Aorta (tissue), 5 donors: ENCODE measurements at places on chromosomes 2 and 18.

- no peak overlapping the region for H3K27ac ChIP-seq
- no peaks in the 10 kb centered on the region for H3K4me1 ChIP-seq
- DNase-seq: no peak
- H3K4me3 ChIP-seq: no peak overlapping the region
Observed at GRCh38 chr18:63882333-63883141, 5.0 kb upstream of the SERPINB2 start.

DNA sequence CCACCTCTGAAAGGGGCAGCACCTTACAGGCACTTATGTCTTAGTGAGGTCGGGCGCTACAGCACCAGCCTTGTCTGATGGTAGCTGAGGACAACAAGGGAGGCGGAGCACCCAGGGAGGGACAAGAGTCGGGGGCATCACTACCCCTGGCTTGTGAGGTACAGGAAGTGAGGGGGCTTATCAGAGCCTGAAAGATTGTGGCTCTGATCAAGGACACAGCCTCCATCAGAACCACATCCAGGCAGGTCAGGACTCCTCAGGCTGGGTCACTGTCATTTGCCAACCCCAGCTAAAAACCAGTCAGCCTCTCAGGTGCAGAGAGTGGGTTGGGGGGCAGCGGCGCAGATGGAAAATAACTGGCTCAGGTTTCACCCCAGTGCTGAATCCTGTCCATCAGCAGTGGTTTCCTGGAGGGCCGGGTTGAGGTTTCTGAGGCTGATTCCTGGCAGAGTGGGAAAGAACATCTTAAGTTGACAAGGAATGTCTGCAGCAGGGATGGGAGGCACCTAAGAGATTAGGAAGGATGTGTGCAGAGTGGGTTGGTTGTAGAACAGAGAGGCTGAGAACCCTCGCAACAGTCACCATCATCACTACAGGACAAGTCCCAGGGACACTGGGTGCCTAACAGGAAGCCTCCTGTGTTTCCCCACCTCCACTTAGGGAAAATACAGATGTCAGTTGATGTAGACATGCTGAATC is 45.3 kb downstream of the FBLN7 start:
- H3K27ac ChIP-seq: no peak overlapping the region
- H3K36me3 ChIP-seq: no peaks in the 10 kb centered on the region
- H3K4me3 ChIP-seq: no peak overlapping the region
- DNase-seq: no peak

DNA sequence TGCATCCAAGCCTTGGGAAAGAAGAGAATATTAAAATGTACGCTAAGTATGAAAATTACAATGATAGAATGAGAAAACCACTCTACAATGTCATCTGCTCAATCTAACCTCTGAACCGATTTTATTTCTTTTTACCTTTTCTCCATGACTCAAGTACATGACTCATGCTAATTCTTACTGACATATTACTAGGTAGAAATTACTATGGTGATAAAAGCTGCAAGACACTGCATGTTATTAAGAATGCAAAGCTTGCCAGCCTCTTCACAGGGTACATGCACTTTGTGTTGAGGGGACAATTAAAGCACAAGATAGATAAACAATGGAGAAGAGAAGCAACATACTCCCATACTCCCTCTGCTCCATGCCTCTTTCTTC is 20.7 kb downstream of the SFT2D3 start:
- no peaks in the 10 kb centered on the region for H3K4me1 ChIP-seq
- no peak overlapping the region for H3K27ac ChIP-seq
- H3K36me3 ChIP-seq: peaks cover 5% of the 10 kb centered on the region
- H3K27me3 ChIP-seq: no peaks in the 10 kb centered on the region
- DNase-seq: no peak

- H3K27ac ChIP-seq: no peak overlapping the region
- no peaks in the 10 kb centered on the region for H3K27me3 ChIP-seq
- H3K4me3 ChIP-seq: no peak overlapping the region
Observed at GRCh38 chr2:60482222-60482621, 71.2 kb downstream of the BCL11A start.

GRCh38 chr2:65377556-65378192 is 54.7 kb downstream of the SPRED2 start:
- no peaks in the 10 kb centered on the region for H3K36me3 ChIP-seq
- no peak for DNase-seq
- no peak overlapping the region for H3K27ac ChIP-seq
- no peaks in the 10 kb centered on the region for H3K27me3 ChIP-seq
- no peak overlapping the region for H3K4me3 ChIP-seq

GRCh38 chr2:72665448-72665847 is 160.4 kb downstream of the EXOC6B start:
- no peaks in the 10 kb centered on the region for H3K4me1 ChIP-seq
- no peaks in the 10 kb centered on the region for H3K27me3 ChIP-seq
- no peak overlapping the region for H3K27ac ChIP-seq
- H3K4me3 ChIP-seq: no peak overlapping the region
- DNase-seq: no peak
- no peaks in the 10 kb centered on the region for H3K36me3 ChIP-seq

- no peak overlapping the region for H3K27ac ChIP-seq
- no peaks in the 10 kb centered on the region for H3K27me3 ChIP-seq
- H3K4me1 ChIP-seq: no peaks in the 10 kb centered on the region
- no peak for DNase-seq
- H3K4me3 ChIP-seq: no peak overlapping the region
Observed at GRCh38 chr2:178306352-178307073, 112.2 kb downstream of the OSBPL6 start.

- H3K36me3 ChIP-seq: no peaks in the 10 kb centered on the region
- no peak for DNase-seq
- no peak overlapping the region for H3K4me3 ChIP-seq
- H3K27ac ChIP-seq: no peak overlapping the region
Observed at GRCh38 chr2:65737452-65738011, 305.1 kb upstream of the SPRED2 start.

DNA sequence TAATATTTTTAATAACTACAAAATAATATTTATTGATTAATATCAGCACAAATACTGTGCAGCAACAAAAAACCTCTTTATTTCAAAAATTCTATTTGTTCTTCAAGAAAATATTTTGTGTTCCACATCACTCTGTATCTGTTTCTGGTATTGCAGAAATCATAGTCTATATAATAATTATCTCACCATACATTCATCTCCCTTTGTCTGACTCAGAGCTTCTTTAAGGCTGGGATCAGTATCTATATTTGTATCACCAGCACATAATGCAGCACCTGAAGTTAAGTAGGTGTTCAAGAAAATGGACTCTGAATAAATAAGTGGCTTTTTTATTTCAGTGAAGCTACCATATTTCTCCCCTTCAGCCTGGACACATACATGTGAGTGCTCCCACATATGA is 1.6 kb upstream of the MARCHF4 start:
- no peak overlapping the region for H3K27ac ChIP-seq
- DNase-seq: no peak
- H3K36me3 ChIP-seq: no peaks in the 10 kb centered on the region
- no peaks in the 10 kb centered on the region for H3K4me1 ChIP-seq
- no peak overlapping the region for H3K4me3 ChIP-seq

GRCh38 chr2:137021763-137022162 is 256.4 kb downstream of the THSD7B start:
- DNase-seq: no peak
- H3K27me3 ChIP-seq: no peaks in the 10 kb centered on the region
- H3K4me3 ChIP-seq: no peak overlapping the region
- H3K4me1 ChIP-seq: no peaks in the 10 kb centered on the region
- no peaks in the 10 kb centered on the region for H3K36me3 ChIP-seq

DNA sequence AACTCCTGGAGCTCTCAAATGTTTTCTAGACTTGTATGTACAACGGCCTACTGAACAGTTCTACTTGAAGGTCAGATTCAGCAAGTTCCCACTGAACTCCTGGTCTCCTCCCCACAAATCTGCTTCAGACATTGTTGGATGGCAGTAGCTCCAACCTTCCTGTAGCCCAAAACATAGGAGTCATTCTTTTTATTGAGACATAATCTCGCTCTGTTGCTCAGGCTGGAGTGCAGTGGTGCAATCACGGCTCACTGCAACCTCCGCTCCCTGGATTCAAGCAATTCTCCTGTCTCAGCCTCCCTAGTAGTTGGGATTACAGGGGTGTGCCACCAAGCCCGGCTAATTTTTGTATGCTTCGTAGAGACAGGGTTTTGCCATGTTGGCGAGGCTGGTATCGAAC is 47.3 kb downstream of the QPCT start:
- H3K27me3 ChIP-seq: no peaks in the 10 kb centered on the region
- DNase-seq: no peak
- no peak overlapping the region for H3K27ac ChIP-seq
- H3K36me3 ChIP-seq: no peaks in the 10 kb centered on the region
